ENCODE measurements at places on chromosomes 4 and X.

DNA sequence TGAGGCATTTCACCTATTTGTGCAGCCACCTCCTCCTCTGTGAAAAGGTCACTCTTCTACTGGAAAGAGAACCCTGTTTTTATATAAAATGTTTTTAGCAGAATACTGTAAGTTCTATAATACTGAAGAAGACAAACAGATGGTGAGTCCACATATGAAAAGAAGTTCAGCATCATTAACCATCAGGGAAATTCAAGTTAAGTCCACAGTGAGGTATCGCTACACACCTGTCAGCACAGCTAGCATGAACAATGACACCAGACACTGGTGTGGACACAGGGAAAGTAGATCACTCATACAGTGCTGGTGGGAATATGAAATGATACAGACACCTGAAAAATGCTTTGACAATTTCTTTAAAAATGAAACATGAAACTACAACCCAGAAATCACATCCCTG is 133.0 kb downstream of the MAD2L1 start:
- no peak for DNase-seq

GRCh38 chr4:92450694-92451093 is 146.9 kb downstream of the GRID2 start:
- DNase-seq: no peak

DNA sequence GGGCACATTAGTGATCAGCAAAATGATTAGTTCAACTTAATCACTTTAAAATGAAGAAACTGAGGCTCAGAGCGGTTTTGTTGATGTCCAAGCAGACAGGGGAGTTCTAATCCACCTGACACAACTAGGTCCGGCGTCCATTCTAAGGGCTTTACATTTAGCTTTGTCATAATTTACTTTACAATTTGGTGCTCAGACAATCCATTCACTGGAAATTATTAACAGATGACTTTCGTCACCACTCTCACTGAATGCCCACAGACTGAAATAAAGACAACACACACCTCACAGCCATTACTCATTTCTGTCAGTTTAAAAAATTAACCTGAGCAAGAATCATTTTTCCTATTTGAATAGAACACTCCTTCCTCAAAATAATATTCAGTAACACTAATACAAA is 10.8 kb downstream of the NR3C2 start:
- no peak for DNase-seq

DNA sequence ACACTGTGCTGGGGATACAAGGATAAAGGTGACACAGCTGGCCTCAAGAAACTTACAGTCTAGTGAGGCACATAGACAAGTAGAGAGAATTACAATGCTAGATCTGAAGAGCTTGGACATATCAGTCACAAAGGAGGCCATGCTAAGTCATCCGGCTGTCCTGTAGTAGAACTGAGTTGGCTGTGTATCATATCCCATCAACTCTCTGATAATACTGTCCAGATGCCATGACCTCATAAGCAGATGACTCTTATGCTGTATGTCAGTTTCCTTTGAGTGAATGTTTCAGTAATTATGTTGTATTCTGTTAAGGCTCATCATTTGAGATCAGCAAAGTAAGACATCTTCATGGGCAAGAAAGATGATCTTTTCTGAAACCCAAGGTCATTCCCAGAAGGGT is 442.9 kb downstream of the MID1IP1 start:
- no peak for DNase-seq

GRCh38 chr4:86401826-86402225 is 42.0 kb upstream of the MAPK10 start:
- DNase-seq: no peak

DNA sequence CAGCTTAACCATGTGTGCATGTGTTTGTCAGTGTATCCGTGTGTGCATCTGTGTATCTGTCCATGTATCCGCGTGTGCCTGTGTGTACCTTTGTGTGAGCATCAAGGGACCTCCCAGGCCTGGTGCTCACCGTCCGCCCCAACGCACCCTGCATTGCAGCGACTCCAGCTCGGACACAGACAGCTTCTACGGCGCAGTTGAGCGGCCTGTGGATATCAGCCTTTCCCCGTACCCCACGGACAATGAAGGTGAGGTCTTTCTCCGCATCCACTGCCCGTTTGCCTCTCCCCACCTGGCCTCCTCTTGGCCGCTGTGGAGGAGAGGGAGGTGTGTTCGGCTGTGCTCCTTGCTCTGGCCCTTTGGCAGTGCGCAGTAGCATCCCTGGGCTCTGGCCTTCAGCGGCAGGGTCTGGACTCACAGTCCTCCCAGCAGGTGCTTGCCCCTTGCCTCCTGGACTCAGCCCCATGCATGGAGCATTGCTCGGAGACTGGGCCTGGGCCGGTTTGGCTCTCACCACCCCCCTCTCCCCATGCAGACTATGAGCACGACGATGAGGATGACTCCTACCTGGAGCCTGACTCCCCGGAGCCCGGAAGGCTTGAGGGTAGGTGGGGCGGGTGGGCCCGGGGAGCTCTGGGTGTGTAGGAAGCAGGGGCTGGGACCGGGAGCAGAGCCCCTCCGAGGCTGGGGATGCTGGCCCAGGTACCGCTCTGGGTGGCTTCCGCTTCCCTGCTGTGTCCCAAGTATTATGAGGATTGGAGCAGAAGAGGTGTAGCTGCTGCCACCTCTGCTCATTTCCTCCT is 16.4 kb upstream of the ADD1 start:
- no peak for DNase-seq

GRCh38 chr4:102438396-102439235 is 62.5 kb upstream of the NFKB1 start:
- DNase-seq: no peak

GRCh38 chrX:77668391-77669237 is 117.4 kb downstream of the ATRX start:
- no peak for DNase-seq

- no peak for DNase-seq
Measured at GRCh38 chrX:68835104-68835442, 6.3 kb downstream of the EFNB1 start.

- no peak for DNase-seq
Measured at GRCh38 chr4:15951781-15952180, 11.2 kb downstream of the FGFBP2 start.

GRCh38 chrX:21509912-21510311 is 135.7 kb downstream of the CNKSR2 start:
- no peak for DNase-seq

- DNase-seq: no peak
Measured at GRCh38 chr4:152690706-152691651, 11.2 kb upstream of the TMEM154 start.

DNA sequence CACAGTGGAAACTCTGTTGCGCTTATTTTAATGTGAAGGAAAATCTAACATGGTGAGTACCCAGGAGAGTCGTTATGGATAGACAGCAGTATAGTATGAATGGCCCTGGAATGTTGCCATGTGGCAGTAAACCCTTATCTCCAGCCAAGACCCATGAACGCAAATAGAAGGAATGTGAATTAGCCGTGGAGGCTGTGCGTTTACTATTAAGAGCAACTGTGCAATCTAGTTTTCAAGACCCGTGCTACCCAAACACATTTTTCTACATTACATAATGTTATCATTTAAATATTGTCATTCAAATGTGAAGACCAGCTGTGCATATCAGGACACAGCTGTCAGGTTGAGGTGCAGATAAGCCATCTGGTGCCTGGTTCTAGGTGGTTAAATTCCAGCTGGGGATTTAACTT is 13.3 kb upstream of the AGA start:
- DNase-seq: no peak

DNA sequence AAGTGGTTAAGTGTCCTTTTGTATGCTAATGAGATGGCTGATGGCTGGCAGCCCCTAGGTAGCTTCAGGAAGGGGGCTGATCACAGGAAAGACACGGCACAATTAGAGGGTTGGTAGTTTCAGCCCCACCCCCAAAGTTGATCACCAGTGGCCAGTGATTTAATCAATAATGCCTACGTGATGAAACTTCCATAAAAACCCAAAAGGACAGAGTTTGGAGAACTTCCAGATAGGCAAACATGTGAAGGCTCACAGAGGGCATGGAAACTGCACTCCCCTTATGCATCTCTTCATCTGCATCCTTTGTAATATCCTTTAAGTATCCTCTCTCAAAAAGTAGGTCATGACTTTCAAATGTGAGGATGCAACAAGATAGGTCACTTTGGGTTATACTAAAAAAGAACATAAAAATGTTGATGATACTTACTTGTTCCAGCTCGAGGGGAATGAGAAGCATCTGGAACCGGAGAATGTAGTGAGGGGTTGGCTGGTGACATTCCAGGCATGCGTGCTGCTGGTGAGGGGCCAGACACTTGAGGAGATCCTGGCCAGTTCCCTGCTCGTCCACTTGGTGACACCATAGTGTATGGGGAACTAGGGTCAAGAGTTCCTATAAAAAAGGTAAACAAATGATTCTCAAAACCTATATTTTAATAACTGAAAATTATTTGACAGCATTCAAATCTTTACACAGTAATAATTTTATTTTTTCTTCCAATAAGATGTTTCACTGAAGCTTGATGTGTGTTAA is 16.7 kb upstream of the CXorf38 start:
- no peak for DNase-seq

DNA sequence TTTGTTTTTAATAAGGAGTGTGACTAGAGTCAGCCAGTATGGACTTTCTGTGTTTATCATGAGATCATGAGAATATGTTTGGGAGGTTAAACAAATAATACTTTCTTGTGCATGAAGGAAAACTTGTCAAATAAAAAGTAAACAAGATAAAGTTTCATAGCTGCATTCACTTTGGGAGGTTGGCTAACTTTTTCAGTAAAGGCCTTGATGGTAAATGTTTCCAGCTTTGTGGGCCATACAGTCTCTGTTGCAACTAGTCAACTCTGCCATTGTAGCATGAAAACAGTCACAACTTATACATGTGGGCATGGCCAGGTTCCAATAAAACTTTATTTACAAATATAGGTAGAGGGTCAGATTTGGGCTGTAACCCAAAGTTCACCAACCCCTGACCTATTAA is 150.4 kb downstream of the MID1 start:
- DNase-seq: no peak

DNA sequence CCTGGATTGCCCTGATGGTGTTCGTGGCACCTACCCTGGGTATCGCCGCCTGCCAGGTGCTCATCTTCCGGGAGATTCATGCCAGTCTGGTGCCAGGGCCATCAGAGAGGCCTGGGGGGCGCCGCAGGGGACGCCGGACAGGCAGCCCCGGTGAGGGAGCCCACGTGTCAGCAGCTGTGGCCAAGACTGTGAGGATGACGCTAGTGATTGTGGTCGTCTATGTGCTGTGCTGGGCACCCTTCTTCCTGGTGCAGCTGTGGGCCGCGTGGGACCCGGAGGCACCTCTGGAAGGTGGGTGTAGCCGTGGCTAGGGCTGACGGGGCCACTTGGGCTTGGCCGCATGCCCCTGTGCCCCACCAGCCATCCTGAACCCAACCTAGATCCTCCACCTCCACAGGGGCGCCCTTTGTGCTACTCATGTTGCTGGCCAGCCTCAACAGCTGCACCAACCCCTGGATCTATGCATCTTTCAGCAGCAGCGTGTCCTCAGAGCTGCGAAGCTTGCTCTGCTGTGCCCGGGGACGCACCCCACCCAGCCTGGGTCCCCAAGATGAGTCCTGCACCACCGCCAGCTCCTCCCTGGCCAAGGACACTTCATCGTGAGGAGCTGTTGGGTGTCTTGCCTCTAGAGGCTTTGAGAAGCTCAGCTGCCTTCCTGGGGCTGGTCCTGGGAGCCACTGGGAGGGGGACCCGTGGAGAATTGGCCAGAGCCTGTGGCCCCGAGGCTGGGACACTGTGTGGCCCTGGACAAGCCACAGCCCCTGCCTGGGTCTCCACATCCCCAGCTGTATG is 1.8 kb downstream of the AVPR2 start:
- no peak for DNase-seq

DNA sequence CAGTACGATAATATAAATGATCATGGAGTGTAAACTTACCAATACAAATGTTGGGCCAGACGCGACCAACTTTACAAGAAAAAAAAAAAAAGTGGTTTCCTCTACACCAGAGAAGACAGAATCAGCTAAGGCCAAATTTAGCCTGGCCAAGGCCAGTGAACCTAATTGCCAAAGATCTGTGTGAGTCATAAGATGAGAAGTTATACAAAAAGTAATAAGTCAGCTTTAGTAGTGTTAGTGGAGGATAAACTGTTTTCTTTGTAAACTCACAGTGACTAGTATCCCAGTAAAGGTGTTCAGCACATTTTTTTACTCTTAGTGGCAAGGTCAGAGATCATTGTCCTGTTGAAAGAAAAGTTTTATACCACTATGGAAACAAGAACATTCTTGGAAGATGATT is 531.4 kb upstream of the TECRL start:
- no peak for DNase-seq

DNA sequence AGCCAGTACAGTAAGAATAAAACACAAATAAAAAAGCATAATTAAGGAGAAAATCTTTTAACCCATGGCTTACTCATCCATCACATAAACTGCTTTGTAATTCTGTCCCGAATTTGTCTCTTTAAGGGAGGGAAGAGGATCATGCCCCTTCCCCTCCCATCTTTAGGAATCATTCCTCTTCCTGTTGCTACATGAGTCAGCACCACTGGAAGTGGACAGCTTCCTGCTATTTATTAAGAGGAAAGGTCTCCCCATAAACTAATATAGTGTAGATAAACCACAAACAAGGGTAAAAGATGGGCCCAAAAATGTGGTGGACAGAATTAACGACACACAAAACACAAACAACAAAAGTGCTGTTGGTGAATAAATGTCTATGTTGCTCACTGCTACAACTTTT is 75.8 kb downstream of the PPP3CA start:
- DNase-seq: no peak

GRCh38 chrX:53616946-53617345 is 69.6 kb downstream of the HUWE1 start:
- no peak for DNase-seq

- no peak for DNase-seq
Measured at GRCh38 chrX:37453821-37454220, 104.7 kb downstream of the PRRG1 start.

- DNase-seq: no peak
Measured at GRCh38 chr4:8077181-8078108, 81.2 kb downstream of the ABLIM2 start.

- DNase-seq: no peak
Measured at GRCh38 chr4:10104991-10105276, 11.7 kb downstream of the WDR1 start.

DNA sequence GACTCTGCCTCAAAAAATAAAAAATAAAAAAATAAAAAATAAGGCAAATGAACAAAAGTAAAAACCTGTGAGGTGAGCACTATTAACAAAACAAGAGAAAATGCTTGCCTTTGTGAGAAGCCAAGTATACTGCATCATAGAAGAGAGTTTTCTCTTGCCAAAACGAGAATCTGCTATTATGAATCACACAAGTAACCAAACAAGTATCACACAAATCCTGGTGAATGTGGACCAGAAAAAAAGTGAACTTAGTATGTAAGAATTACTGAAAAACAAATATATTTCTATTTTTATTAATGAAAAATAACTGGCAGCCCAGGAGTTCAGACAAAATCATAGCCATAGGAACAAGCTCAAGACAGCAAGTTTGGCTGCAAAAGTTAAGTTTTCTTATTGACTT is 193.5 kb downstream of the PDGFC start:
- no peak for DNase-seq

- no peak for DNase-seq
Measured at GRCh38 chr4:8699479-8700145, 107.0 kb downstream of the CPZ start.

- DNase-seq: no peak
Measured at GRCh38 chr4:143736861-143737260, 36.4 kb upstream of the FREM3 start.

GRCh38 chr4:3392321-3392720 is 49.4 kb upstream of the HGFAC start:
- no peak for DNase-seq
